MCF 10A (cell line): ENCODE measurements at places on chromosomes 11 and 22. TPM values are rescaled to one million over a fixed set of nuclear protein-coding genes. Genes with fewer than 3 reads are reported as not detected.

GRCh38 chr11:80103142-80103859 is 662.5 kb upstream of the TENM4 start:
- H3K4me1 ChIP-seq = peaks cover 18% of the 10 kb centered on the region
- H3K27ac ChIP-seq = peak overlapping the region; percentile 86
- peak; percentile 77 for DNase-seq
- peaks cover 6% of the 10 kb centered on the region for H3K36me3 ChIP-seq

The FBXO7 gene
- 59.8 and 76.9 TPM in 2 replicates for total RNA-seq

The TMEM191C gene
- total RNA-seq = 0.75 and 1.4 TPM in 2 replicates

The GLB1L3 gene
- not detected in 2 replicates for total RNA-seq

The GGTLC3 gene
- total RNA-seq = not detected in 2 replicates

DNA sequence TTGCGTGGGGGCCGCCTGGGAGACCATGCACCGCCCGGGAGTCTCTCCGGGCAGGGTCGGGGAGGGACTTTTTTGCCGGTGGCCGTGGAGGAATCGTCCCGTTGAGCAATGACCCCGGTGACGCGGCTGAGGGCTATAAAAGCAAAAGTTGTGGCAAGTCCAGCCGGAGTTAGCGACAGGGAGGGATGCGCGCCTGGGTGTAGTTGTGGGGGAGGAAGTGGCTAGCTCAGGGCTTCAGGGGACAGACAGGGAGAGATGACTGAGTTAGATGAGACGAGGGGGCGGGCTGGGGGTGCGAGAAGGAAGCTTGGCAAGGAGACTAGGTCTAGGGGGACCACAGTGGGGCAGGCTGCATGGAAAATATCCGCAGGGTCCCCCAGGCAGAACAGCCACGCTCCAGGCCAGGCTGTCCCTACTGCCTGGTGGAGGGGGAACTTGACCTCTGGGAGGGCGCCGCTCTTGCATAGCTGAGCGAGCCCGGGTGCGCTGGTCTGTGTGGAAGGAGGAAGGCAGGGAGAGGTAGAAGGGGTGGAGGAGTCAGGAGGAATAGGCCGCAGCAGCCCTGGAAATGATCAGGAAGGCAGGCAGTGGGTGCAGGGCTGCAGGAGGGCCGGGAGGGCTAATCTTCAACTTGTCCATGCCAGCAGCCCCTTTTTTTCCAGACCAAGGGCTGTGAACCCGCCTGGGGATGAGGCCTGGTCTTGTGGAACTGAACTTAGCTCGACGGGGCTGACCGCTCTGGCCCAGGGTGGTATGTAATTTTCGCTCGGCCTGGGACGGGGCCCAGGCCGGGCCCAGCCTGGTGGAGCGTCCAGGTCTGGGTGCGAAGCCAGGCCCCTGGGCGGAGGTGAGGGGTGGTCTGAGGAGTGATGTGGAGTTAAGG is at the start of gene NEAT1:
NEAT1 (plus strand) TSS at position 166 of the 883 bp plus-strand sequence.
- peak; percentile 91 for DNase-seq
- H3K4me3 ChIP-seq = peak within 1 kb of the TSS; percentile 98
- H3K27ac ChIP-seq = peak within 1 kb of the TSS; percentile 99
- H3K27me3 ChIP-seq = peaks cover 10% of the 10 kb centered on the region
- H3K36me3 ChIP-seq = peaks cover 60% of the 10 kb centered on the region

DNA sequence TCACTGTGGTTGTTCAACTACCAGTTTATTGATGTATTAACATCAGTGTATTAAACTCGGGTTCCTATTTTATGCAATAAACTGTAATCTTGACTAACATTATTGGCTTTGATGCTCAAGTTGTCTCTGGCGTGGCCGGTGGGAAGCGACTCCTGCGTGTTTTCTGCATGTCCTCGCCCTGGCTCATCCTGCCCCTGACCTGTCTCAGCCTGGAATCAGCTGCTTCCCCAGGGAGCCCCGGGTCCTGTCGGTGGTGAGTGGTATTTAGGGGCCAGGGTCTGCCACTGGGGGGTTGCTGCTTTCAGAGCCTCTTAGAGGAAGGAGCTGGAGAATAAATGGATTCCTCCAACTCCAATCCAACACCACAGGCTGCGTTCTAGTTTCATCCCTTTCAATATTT is 22.5 kb downstream of the IFITM10 start:
- H3K4me3 ChIP-seq = no peak overlapping the region
- H3K27ac ChIP-seq = no peak overlapping the region
- DNase-seq = no peak
- H3K4me1 ChIP-seq = no peaks in the 10 kb centered on the region

DNA sequence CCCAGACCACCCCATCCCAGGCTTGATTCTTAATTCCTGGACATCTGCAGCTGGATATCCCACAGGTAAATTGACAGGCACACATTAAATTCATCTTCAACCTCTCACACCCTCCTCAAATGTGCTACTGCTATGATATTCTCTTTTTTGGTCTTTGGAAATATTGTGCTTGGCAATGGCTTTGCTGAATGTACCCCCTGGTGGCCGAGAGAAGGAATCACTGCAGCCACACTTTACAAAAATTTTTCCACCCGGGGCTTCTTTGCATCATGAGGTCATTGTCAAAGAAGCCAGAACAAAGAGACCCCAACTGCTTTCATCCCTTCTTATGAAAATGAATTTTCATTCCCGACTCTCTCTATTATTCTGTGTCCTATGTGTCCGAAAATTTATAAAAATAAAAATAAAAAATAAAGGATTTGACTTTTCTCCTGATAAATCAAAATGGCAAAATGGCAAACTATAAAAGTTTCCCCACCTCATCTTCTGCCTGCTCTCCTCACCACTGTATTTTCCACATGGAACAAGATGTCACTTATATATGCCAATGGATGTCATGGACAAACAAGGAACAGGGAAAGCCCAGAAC is 15.0 kb upstream of the CYB5R2 start:
- H3K27me3 ChIP-seq = peaks cover 11% of the 10 kb centered on the region
- peaks cover 13% of the 10 kb centered on the region for H3K4me1 ChIP-seq
- no peak overlapping the region for H3K27ac ChIP-seq
- no peaks in the 10 kb centered on the region for H3K36me3 ChIP-seq
- no peak overlapping the region for H3K4me3 ChIP-seq

DNA sequence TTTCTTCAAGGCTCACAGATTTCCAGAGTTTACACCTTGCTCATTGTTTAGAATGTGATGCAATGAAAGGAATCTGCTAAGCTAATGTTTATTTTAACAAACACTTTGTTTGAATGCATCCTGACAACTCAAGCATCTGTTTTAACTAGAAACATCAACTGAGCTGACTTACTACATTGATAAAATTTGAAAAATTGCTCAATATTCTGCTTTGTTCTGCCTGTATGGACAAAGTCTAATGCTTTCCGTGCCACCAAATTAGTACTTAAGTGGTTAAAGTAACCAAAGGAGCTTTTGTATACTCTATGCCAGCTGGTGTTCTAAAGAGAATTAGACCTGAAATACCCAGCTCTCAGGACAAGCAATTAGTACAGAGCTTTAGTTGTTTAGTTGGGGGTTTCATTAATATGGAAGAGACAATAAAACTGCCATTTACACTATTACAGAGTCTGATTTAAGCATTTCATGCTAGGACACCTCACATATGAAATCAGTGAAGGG is 105.2 kb downstream of the MAML2 start:
- H3K4me1 ChIP-seq = peaks cover 15% of the 10 kb centered on the region
- H3K27me3 ChIP-seq = no peaks in the 10 kb centered on the region
- DNase-seq = no peak
- no peak overlapping the region for H3K27ac ChIP-seq
- no peak overlapping the region for H3K4me3 ChIP-seq
- H3K36me3 ChIP-seq = peaks cover 2% of the 10 kb centered on the region

The FOLH1 gene
- total RNA-seq = not detected in 2 replicates

DNA sequence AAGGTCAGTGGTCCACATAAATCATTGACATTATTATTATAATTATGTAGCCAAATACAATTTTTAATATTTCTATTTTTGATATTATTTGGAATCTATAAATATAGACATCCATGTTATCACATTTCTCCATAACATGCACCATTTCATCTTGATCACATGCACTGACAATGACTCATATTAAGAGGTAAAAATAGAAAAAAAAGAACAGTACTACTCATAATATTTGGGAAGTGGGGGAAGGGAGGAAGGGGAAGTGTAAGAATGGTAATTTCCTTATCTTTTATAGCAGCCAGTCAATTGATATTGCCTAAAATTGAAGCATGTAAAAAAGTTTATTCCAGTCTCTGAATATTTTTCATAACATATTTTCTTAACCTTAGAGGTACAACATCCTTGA is 72.3 kb downstream of the ADM start:
- no peaks in the 10 kb centered on the region for H3K4me1 ChIP-seq
- DNase-seq = no peak
- no peak overlapping the region for H3K4me3 ChIP-seq
- peaks cover 10% of the 10 kb centered on the region for H3K27me3 ChIP-seq
- H3K36me3 ChIP-seq = no peaks in the 10 kb centered on the region

GRCh38 chr11:10451426-10452116 is 3.5 kb upstream of the AMPD3 start:
- H3K36me3 ChIP-seq = peaks cover 6% of the 10 kb centered on the region
- peaks cover 6% of the 10 kb centered on the region for H3K4me1 ChIP-seq
- H3K27ac ChIP-seq = peak overlapping the region; percentile 71
- peak overlapping the region; percentile 63 for H3K4me3 ChIP-seq
- H3K27me3 ChIP-seq = no peaks in the 10 kb centered on the region

The TMPRSS5 gene
- total RNA-seq = 0.49 and 0.83 TPM in 2 replicates

DNA sequence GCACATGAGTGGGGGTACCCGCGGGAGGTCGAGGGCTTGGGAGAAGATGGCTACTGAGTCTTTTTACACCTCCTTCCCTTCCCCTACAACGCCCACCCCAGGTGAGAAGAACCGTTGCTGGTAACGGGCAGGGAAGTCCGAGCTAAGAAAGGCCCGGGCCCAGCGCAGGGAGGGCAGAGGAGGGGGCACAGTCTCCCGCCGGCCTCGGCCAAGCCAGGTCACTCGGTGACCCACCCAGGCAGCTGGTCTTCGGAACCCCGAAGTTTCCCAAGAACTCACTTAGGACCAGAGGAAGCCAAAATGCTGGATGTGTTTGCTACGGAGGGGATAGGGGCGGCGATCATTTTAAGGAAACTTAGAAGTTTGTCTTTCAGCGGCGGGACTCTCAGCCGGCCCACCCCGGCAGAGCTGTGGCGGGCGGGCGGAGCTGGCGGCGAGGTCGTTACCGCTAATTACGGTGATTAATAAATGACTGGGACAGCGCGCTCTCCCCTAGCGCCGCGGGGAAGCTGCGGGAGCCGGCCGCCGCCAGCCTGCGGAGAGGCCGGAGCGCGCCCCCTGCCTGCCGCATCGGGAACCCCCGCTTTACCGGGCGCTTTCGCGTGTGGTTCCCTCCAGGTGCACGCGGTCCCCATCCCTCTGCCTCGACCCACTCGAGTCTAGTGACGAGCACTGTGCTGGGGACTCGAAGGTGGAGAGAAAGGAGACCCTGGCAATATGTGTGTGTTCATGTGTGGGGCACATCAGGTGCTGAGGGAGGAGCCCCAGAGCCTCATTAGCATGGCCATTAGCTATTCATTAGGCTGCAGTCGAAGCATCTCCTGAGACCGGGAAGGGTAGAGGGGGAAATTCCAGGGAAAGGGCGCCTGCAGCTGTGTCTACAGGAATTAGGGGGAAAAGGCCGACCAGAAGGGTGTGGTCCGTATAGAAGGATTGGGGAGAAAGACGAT is 945 bp downstream of the ROBO3 start:
- H3K27ac ChIP-seq = no peak overlapping the region
- no peaks in the 10 kb centered on the region for H3K4me1 ChIP-seq
- peak; percentile 13 for DNase-seq

DNA sequence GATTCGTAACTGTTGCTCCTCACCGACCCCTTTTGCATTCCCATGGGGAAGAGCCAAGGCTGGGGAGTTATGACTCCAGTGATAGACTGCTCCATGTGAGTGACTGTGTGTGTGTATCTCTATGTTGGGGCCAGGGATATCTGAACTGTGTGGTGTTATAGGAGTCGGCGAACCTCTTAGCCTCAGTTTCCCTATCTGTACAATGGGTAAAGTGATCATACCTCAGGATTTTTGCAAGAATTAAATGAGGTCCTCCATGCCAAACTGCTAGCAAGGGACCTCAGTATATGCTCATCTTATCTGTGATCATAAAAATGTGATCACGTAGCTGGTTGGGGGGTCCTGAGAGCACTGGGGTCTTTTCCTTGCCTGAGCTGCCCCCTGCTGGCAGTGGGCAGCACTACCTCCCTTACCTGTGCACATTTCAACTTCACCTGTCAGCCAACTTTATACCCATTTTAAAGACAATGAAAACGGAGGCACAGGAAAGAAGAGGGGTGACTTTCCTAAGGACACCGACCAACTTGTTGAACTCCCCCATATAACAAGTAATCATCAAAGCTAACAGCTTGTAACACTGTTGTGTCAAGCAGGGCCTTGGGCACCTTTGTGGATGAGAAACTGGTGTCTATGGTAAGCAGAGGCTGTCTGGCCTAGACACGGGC is 1.4 kb upstream of the DPP3 start:
- peak overlapping the region; percentile 95 for H3K27ac ChIP-seq
- peaks cover 23% of the 10 kb centered on the region for H3K4me1 ChIP-seq
- no peaks in the 10 kb centered on the region for H3K27me3 ChIP-seq
- H3K4me3 ChIP-seq = peak overlapping the region; percentile 96
- DNase-seq = peak; percentile 36
- peaks cover 30% of the 10 kb centered on the region for H3K36me3 ChIP-seq

DNA sequence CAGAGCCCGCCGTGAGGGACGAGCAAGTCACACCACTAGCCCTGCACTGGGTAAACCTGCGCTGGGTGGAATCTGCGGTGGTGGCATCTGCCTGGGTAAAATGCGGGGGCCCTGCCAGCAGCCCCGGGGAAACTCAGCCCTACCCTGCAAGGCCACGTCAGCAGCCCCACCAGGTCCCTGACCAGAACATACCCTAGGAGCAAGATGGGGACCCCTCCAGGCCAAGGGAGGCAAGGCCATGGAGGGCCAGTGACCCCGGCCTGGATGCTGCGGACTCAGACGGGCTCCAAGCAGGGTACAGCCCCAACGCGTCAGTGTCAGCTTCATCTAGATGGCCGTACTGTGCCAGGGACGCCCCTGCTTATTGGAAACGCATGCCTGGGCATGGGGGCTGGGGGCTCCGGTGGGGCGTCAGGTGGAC is 26.3 kb downstream of the TOLLIP start:
- H3K27ac ChIP-seq = no peak overlapping the region
- H3K27me3 ChIP-seq = no peaks in the 10 kb centered on the region
- no peak for DNase-seq

DNA sequence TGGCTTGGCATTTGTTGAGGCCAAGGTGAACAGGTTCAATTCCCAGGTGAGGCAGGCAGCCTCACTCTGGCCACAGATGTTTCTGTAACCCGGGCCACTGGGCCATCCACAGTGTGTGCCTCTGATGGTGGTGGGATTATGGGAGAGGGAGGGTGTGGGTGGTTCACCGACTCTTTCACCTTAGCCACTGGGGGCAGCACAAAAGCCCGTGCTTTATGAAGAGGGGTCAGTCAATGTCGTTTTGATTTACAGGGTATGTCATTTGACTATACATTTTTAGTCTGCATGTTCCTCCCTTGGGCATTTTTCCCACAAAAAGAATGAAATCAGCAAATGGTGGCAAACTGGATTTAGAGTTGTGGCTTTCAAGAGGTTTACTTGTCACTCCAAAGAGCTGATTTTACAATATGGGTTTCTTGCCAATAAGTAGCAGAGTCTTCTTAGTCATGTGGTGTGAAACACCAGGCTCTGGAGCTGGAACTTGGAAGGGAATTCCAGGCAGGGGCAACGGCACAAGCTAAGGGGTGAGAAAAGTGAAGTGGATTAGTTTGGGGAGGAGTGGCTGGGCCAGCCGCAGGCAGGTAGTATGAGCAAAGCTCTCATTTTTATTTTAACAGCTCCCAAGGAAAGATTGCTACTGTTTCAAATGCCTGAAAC is 217.8 kb upstream of the ZBED5 start:
- peaks cover 5% of the 10 kb centered on the region for H3K4me1 ChIP-seq
- peaks cover 65% of the 10 kb centered on the region for H3K27me3 ChIP-seq
- H3K27ac ChIP-seq = no peak overlapping the region
- no peaks in the 10 kb centered on the region for H3K36me3 ChIP-seq
- H3K4me3 ChIP-seq = no peak overlapping the region
